IPS DF 6.9 (cell line): ENCODE measurements at places on chromosomes 6 and 20.

DNA sequence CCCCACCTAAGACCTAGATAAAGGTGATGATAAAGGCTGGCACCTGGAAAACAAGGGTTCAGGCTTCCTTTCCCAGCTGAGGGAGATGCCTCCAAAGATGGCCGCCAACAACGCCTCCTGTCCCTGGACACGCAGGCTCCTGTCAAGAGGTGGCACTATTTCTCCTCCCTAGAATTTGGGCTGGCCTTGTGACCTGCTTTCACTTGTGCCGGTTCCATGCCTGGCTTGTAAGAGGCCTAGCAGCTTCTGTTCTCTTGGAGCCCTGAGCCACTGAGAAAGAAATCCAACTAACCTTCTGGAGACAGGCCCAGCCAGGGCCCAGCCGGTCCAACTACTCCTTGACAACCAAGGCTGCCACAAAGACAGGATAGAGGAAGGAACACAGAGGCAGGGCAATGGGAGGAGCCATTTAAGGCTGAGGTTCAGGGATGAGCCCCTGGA is 60.2 kb upstream of the RALY start:
- DNase-seq = peak; percentile 57

DNA sequence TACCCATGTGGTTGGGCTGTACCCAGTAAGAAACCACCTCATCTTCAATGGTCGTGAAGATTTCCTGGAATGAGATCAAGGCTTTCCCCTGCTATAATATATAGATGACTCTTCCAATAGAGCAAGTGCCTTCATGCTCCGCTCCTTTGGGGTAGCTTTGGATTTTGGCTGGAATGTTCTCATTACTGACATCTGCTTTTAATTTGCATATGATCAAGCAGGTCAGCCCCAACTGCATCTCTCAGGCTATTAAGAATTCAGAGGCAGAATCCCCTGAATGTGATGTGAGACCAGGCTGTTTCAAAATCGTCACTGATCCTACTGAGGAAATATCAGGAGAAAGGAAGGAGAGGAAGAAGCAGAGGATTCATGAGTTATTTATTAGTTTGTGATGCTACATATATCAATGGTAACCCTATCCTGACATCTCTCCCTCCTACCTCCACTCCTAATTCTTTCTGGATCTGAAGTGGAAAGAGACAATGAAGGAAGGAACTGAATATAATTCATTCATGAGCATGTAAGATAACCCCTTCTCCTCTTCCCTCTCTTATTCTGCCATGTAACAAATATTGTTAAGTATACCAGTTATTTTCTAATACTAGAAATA is 47.6 kb upstream of the FUCA2 start:
- DNase-seq = no peak

GRCh38 chr6:48135323-48136084 is 24.5 kb upstream of the PTCHD4 start:
- no peak for DNase-seq

GRCh38 chr20:52922436-52922835 is 49.7 kb upstream of the TSHZ2 start:
- DNase-seq = no peak

GRCh38 chr6:30097902-30098768 is 14.8 kb downstream of the TRIM31 start:
- DNase-seq = no peak

DNA sequence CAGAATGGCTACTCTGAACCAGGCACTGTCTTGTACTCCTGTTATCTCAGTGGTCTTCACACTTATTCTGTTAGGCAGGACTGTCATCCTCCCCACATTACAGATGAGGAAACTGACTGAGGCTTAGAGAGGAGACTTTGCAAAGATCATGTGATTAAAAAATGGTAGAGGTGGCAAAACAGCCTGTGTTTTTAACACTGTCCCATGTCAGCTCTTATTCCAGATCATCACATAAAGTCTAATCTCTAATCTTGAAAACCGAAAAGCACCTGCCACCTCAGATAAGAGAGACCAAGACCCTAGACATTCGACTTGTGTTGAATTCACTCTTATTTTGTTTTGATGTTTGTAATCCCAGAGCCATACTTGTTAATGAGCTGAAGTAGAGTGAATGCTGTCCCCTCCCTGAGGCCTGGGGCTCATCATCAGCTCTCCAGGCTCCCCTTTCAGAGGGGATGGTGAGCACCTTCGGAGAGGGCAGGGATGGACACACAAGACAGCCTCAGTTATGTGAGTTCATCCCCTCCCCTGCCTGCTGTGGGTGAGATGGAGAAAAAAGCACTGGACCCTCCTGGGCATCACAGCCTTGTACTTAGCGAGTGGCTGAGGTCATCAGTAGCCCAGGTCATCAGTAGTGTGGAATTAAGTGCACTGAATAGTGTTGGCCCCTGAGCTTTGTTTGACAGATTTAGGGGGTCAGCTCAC is 30.6 kb downstream of the MTHFD1L start:
- DNase-seq = no peak

- no peak for DNase-seq
These were observed 164.8 kb upstream of the MAN1A1 start for GRCh38 chr6:119514345-119514744.

DNA sequence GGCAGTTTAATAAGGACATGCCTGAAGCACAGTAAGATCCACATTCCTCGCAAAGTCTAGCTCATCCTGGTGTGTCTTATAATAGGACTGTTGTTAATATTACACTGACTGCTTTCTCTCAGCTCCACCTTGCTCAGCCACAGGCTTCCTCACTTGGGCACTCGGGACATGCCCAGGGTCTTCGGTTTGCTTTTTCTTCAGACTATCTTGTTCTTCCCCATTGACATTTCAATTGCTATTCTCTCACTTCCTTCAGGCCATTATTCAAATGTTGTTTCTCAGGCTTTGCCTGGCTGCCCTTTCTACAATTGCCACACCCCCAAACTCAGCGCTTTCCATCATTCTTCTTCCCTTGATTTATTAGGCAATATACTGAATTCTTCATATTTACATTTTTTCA is 274.8 kb upstream of the RGS17 start:
- no peak for DNase-seq

DNA sequence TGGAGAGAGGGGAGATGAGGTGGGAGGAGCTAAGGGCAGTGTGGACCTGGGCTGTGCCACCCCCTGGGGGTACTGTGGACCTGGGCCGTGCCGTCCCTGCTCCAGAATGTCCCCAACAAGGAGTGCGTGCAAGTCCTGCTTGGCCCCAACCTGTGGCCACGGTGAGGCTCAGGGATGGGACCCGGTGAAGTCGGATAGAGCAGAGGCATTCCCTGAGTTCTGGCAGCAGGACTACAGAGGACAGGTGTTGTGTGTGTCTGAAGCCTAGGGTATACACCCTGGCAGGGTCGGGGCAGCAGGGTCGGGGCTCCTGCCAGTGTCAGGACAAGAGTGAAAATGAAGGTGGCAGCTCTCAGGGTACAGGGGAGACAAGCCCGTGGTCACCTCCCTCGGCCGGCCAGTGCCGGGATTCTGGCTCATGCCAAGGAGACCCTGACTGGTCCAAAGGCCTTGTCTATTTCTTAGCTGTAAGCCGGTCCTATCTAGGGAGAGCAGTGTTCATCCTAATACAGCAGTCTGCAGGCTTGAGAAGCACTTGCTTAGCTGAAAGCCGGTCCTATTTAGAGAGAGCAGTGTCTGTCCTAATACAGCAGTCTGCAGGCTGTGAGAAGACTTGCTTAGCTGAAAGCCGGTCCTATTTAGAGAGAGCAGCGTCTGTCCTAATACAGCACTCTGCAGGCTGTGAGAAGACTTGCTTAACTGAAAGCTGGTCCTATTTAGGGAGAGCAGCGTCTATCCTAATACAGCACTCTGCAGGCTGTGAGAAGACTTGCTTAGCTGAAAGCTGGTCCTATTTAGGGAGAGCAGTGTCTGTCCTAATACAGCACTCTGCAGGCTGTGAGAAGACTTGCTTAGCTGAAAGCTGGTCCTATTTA is 95.9 kb downstream of the SMOC2 start:
- DNase-seq = no peak

DNA sequence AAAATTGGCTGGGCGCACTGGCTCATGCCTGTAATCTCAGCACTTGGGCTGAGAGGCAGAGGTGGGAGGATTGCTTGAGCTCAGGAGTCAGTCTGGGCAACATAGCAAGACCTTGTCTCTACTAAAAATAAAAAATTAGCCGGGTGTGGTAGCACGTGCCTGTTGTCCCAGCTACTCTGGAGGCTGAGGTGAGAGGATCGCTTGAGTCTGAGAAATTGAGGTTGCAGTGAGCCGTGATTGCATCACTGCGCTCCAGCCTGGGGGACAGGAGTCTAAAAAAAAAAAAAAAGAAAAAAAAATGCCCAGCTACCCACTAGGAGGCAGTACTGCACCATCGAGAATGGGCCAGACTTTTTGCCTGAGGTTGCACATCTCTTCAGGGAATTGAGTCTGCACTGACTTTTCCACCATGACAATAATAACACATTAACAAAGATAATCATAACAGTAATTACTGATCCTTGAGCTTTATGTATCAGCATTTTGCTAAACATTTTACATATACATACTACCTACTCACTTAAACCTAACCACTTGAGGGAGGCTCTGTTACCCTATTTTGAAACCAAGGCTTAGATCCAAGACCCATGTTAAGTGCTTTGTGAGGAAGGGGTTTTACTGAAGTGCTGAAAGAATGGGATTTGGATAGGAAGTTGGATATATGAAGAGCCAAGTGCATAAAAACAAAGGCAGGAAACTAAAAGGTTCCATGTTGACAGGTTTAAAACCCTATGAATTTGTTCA is 21.0 kb downstream of the SRSF3 start:
- no peak for DNase-seq

DNA sequence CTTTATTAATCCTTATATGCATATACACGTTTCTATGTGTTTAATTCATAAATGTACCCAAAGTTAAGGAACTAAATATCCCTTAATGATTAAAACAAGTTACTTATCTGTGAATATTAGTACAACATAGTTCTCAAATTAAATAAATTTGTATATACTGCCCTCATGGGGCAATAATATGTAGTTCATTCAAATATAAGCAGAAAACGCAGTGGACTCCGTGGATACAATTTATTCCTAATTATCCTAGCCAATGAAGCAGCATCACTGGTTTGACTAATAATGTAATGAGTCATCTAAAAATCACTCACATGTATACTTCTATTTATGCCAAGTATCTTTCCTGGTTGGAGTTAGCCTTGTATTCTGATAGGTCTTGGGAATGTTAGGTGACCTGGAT is 111.6 kb downstream of the TBC1D32 start:
- no peak for DNase-seq

DNA sequence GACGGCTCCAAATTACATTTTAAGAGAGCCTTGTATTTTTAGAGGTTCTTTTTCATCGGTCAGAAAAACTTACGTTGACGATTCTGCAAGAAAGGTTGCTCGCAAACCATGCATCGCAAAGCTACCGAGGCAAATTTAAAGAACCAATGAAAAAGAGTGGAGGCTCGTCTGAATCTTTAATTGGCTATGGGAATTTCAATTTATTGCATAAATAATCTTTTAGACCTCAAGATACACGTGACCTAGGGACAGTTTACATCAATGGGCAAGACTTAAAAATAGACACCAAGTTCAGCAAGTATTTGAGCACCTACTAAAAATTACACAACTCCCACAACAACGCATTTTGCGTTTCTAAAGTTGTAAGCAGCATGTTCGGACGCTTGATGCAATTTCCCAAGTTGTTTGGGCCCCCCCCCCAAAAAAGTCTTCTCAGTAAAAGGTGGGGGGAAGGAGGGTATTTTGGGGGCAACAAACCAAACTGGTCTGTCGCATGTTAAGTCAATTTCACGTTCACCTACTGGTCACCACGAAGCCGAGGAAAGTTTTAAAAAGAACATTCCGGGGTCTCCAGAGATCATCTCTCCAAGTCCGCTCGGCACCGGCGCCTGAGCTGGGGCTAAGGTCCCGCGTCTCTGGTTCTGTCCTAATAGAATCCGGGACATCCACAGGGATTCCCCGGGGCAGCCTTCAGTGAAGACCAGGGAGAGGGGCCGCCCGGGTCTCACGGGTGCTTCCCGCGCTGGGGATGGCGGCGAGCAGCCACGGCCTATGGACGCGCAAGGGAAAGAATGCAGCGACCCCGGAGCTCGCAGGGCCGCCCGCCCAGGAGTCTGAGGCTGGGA is 851 bp downstream of the SNX5 start:
- DNase-seq = no peak

DNA sequence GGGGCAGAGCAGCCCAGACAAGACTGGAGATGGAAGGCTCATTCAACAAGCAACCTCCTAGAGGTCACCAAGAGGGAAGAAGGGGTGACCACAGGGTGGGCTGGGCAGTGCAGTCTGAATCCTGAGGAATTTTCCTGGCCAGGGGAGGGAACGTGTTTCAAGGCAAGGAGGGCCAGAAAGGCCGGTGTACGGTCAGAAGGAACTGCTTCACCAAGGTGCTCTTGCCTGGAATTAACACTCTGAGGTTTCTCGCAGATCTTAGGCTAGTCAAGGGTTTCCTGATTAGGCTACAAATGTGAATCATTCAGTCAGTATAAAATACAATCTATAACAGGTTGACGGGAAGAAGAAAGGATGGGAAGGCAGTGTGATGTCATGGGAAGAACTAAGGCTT is 199.3 kb downstream of the LRFN2 start:
- no peak for DNase-seq
